Activated CD8-positive, alpha-beta memory T cell treated with anti-CD3 and anti-CD28 coated beads for 1 hour (primary cell): ENCODE measurements at places on chromosomes 11 and 22.
A peak's percentile ranks its signal among the peaks of the same experiment; 100 is the strongest.

DNA sequence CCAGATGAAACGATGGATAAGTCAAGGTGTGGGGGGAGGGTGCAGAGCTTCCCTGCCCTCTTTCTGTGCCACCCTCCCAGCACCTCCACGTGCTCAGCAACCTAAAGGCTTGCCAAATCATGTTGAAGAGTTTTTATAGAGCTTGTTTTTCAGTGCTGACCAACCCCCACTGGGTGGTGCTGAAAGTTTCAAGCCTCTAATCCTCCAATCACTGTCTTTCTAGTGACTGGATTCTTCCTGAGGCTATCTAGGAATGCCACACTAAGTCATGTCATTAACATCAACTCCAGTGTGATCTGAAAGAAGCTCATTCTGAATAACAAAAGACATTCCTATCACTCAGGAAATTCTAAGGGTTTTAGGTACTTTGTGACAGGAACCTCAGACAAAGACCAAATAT is 382.6 kb downstream of the DYNC2H1 start:
- DNase-seq, result no peak

GRCh38 chr11:111523343-111523742 is 8.8 kb downstream of the HOATZ start:
- no peak for DNase-seq

DNA sequence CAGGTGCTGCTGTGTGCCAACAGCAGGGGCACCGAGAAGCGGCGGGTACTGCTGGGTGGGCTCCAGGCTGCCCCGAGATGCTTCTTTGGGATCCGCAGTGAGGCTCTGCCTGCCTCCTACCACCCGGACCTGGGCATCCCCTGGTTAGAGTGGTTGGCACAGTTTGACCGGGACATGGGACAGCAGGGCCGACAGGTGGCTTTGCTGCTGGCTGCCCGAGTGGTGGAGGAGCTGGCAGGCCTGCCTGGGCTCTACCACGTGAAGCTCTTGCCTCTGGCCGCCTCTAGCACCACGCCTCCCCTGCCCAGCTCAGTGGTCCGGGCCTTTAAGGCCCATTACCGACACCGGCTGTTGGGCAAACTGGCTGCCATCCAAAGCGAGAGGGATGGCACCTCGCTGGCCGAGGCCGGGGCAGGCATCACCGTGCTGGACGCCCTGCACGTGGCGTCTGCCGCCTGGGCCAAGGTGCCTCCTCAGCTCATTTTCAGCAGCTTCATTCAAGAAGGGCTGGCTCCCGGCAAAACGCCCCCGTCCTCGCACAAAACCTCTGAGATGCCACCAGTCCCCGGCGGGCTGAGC is 1.9 kb downstream of the TIGD3 start:
- no peak for DNase-seq

GRCh38 chr11:86984701-86985100 is 29.5 kb upstream of the FZD4 start:
- no peak for DNase-seq

DNA sequence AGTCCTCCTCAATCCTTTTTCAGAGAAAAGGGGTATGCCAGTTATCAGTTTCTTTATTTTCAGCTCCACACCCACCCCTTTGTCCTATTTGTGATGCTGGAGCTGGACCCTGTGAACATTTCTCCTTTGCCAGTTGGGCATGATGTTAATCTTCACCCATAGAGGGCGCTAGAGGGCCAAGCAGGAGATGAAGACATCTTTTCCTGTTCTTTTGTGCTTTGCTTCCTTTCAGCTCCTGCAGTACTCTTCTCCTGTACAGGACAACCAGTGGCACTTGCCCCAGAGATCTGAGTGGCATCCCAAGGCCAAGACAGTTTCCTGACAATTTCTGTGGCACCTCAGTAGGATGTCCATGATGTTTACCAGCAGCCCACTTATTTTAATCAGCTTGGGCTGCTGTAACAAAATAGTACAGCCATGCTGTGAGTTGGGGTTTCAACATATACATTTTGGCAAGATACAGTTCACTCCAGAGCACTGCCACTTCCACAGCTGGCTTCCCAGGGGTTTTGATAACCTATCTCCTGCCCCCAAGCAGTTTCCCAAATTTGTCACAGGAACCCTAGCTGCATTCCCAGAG is 4.6 kb downstream of the SAA2 start:
- peak; percentile 25 for DNase-seq

DNA sequence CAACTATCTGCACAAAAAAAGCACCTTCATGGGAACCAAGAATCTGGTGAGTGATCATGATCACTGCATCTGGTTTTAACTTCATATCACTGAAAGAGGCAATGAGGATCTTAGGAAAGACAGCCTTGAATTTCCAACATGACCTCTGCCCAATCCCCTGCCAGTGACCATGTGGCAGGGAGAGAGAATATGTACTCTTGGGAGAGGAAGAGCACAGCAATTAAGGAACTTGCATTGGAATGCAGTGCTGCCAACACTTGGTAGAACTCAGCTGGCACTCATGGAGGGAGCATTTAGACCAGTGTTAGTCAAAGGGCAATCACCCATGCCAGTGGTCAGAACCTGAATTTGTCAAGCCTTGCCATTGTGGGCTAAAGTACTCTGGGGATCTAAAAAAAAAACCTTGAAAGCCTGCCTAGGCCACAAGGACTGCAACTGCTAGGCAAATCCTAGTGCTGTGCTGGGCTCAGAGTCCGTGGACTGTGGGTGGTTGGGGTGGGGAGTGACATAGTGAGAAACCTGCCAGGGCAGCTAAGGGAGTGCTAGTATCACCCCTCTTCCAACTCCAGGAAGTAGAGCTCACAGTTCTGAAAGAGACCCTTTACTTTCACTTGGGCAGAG is 23.1 kb downstream of the JRKL start:
- DNase-seq, result no peak

DNA sequence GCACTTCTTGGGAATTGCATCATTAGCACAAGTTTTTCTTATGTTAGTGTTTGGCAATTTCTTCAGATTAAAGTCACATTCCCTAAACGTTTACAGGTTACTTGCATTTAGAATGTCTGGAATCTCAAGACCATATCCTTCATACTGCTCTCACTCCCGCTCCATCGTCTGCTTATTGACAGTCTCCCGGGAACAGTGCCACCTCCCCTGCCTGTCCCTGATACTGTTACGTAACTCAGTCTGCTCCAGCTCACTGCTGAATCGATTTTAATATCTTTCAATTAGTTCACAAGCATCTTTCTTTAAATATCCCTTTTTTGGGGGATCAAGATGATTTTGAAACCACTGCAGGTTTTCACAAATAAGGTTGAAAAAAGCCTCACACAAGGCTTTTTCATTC is 48.2 kb downstream of the GLYATL2 start:
- no peak for DNase-seq

GRCh38 chr11:130897262-130898182 is 18.8 kb downstream of the SNX19 start:
- DNase-seq, result no peak

GRCh38 chr22:49404576-49405241 is 423.0 kb downstream of the BRD1 start:
- no peak for DNase-seq

DNA sequence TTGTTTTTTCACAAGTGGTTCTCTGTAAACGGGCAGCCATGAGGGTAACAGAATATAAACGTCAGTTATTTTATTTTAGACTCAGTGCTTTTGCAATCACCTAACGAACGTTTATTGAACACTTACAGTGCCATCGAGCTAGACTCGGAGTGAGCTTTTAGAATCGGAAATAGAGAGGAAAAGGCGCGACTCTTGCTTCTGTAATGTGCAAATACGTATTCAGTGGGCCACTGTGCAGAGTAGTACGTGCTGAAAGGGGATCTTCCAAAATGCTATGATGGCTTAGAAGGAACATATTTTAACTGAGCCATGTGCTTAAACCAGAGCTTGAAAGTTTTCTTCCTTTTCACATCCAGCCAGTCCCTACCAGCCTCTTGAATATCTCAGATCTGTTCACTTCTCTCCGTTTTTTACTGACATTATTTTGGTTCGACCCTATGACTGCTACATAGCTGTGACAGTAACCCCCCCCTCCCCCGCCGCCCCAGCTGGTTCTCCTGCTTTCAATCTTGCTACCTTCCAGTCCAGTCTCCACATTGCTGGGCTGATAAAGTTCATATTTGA is 468 bp downstream of the DDIAS start:
- DNase-seq, result no peak

GRCh38 chr11:13939961-13940906 is 22.3 kb upstream of the SPON1 start:
- no peak for DNase-seq

- peak; percentile 38 for DNase-seq
Observed at GRCh38 chr11:63553759-63554158, 9.4 kb downstream of the PLAAT2 start.

GRCh38 chr11:121522043-121522941 is 69.5 kb upstream of the SORL1-AS1 start:
- DNase-seq, result no peak

- DNase-seq, result no peak
Observed at GRCh38 chr11:1548221-1549070, 23.6 kb downstream of the DUSP8 start.

- DNase-seq, result no peak
Observed at GRCh38 chr11:126080161-126080941, 17.7 kb upstream of the CDON start.

DNA sequence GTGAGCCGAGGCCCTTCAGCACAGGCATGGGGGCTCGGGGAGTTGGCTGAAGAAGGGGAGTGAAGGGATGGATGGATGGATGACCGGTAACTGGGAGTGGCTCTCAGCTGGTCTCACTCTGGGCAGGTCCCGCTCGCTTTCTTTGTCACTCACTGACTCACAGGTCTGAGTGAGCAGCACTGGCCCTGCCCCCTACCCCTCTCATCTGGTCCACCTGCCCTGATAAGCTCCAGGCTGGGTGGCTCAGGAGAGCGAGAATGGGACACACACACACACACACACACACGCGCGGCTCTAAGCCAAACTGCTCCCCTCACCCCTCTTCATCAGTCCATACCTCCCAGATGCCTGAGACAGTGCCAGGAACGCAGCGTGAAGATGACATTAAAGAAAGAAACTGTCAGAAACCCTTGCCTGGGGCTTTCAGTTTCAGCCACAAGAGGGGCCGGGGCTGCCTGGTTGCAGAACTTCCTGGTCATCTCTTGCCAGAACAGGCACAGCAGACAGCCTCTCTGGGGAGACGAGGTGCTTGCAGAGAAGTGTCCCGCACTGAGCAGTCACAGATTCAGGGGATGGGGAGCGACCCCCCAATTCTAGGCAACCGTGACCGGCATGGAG is 16.5 kb upstream of the SHISAL1 start:
- no peak for DNase-seq

- no peak for DNase-seq
Observed at GRCh38 chr22:49633010-49633324, 194.7 kb downstream of the BRD1 start.

GRCh38 chr22:27754247-27754887 is 47.2 kb downstream of the MN1 start:
- no peak for DNase-seq

- DNase-seq, result no peak
Observed at GRCh38 chr11:92697461-92698312, 271.8 kb upstream of the MTNR1B start.

DNA sequence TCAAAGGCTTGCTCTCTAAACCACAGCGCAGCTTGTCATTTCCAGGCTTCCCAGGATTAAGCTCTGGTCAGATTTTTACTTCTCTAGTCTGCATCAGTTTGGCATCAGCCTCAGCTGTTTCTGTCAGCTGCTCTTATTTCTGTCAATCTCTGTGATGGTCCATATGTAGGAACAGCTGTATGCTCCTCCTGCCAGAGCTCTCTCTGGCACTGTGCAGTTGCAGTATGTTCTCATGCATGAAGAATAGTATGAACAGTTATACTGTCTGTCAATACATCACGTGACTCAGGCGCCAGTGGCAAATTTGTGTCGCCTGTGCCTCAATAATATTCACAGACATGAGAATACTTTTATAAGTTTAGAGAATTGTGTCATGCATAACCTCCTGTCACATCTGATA is 6.7 kb downstream of the OR6M1 start:
- DNase-seq, result no peak

GRCh38 chr11:29251738-29252137 is 765.1 kb downstream of the KCNA4 start:
- no peak for DNase-seq

DNA sequence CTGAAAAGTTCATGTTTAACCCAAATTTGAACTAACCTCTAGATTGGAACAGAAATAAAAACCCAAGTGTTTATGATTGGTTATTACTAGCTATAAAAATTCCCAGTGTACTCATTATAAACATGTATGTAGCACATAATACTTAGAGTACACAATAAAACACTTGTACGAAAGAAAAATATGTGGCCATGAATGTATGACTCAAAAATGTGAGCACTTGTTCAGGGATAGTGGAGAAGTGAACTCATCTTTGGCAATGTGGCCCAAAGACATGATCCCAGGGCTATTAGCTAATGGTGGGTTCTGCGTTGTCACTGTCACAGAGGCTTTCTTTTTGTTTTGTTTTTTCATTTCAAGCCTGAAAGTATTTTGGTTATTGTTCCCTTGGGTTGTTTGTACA is 72.0 kb downstream of the PPFIBP2 start:
- DNase-seq, result no peak

GRCh38 chr11:94171693-94172440 is 43.2 kb downstream of the PANX1 start:
- no peak for DNase-seq

GRCh38 chr11:72813740-72814285 is 398 bp upstream of the ATG16L2 start:
- peak; percentile 57 for DNase-seq

- DNase-seq, result no peak
Observed at GRCh38 chr22:39471381-39472141, 14.7 kb downstream of the MGAT3 start.

DNA sequence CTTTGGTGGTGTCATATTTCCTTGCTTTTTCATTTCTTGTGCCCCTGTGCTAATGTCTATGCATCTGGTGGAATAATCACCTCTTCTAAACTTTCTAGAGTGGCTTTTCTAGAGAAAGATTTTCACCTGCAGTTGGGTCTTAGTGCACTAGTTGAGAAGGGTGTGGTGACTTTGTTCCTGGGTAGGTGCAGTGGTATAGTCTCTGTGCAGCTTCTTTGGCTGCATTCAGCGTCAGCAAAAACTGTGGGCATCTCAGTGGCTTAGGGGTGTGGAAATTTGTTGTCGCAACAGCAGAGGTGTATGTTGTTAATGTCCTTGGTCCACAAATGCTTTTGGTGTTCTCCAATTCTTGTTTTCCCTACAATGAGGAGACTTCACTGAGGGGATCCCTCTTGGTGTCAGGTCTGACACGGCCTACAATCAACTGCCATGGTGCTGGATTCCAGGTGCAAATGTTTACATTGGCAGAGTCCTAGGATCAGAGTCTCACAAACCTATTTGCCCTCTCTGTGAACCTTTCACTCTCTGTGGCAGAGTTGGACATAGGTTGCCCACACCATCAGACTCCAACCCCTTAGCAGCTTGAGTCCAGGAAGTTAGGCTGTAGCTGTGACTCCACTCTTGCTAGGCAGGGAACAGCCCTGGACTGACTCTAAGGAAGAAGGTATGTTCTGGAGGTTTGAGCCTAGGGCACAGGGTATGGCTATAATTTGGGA is 48.8 kb downstream of the GDPD4 start:
- DNase-seq, result no peak

- no peak for DNase-seq
Observed at GRCh38 chr22:50508897-50509296, 873 bp downstream of the NCAPH2 start.

- DNase-seq, result no peak
Observed at GRCh38 chr11:372809-373715, 3.8 kb downstream of the B4GALNT4 start.
